Smooth muscle cell of the coronary artery (primary cell): ENCODE measurements at places on chromosomes 1 and 21. TPM values are rescaled to one million over a fixed set of nuclear protein-coding genes. Genes with fewer than 3 reads are reported as not detected.

Gene PLA2G2A
- total RNA-seq: 1.3 TPM in 1 of 2 replicates, not detected in the other

Gene MTHFR
- total RNA-seq: 17.5 and 61.3 TPM in 2 replicates

Gene REN
- total RNA-seq: not detected in 2 replicates

Gene SPATA6
- total RNA-seq: 3.8 and 5.9 TPM in 2 replicates

Gene TRIM67
- total RNA-seq: 0.23 TPM in 1 of 2 replicates, not detected in the other

Gene GALNT2
- total RNA-seq: 67.5 and 107 TPM in 2 replicates

Gene GIPC2
- total RNA-seq: 0.15 and 0.59 TPM in 2 replicates

Gene NIBAN1
- 30.9 and 50.4 TPM in 2 replicates for total RNA-seq

Gene RGS16
- total RNA-seq: 0.30 and 3.3 TPM in 2 replicates

Gene CENPF
- 0.70 and 9.8 TPM in 2 replicates for total RNA-seq

Gene USH2A
- under 0.01 TPM in 2 replicates for total RNA-seq

Gene LEMD1
- total RNA-seq: not detected in 2 replicates

Gene CATSPERE
- 0.45 and 1.3 TPM in 2 replicates for total RNA-seq

Gene ROR1
- total RNA-seq: 7.4 and 15.1 TPM in 2 replicates

Gene L1TD1
- not detected in 2 replicates for total RNA-seq

Gene NBPF10
- total RNA-seq: 1.9 and 2.3 TPM in 2 replicates

Gene VANGL2
- total RNA-seq: 1.7 TPM in 1 of 2 replicates, not detected in the other

Gene ERICH3
- under 0.01 TPM in 1 of 2 replicates, not detected in the other for total RNA-seq

Gene CAPN9
- under 0.01 TPM in 1 of 2 replicates, not detected in the other for total RNA-seq

Gene PYHIN1
- total RNA-seq: 0.47 TPM in 1 of 2 replicates, not detected in the other

Gene EEIG2
- total RNA-seq: 7.8 and 30.3 TPM in 2 replicates

Gene DMRTA2
- total RNA-seq: 0.08 TPM in 1 of 2 replicates, not detected in the other

Gene KRTAP21-2
- not detected in 2 replicates for total RNA-seq

Gene SAMD11
- total RNA-seq: 0.23 and 4.4 TPM in 2 replicates

Gene CR2
- not detected in 2 replicates for total RNA-seq

Gene GBP6
- not detected in 2 replicates for total RNA-seq

Gene SH2D5
- 1.5 and 2.4 TPM in 2 replicates for total RNA-seq

Gene URB2
- 5.7 and 9.8 TPM in 2 replicates for total RNA-seq

Gene DISP3
- under 0.01 TPM in 1 of 2 replicates, not detected in the other for total RNA-seq

Gene FAM110D
- total RNA-seq: under 0.01 and 0.08 TPM in 2 replicates

Gene UCK2
- total RNA-seq: 44.0 and 80.2 TPM in 2 replicates

Gene MAP3K7CL
- total RNA-seq: 38.0 and 90.5 TPM in 2 replicates

Gene C1orf146
- total RNA-seq: not detected in 2 replicates

Gene SPRR3
- total RNA-seq: not detected in 2 replicates

Gene SORT1
- 8.2 and 9.7 TPM in 2 replicates for total RNA-seq

Gene PRR9
- total RNA-seq: not detected in 2 replicates

Gene G0S2
- 4.4 and 286 TPM in 2 replicates for total RNA-seq

Gene HPCA
- total RNA-seq: not detected in 2 replicates

Gene WNT9A
- 0.23 and 0.70 TPM in 2 replicates for total RNA-seq

Gene FGGY
- total RNA-seq: 19.4 and 49.0 TPM in 2 replicates

Gene LCE1F
- total RNA-seq: not detected in 2 replicates

Gene OR2L2
- total RNA-seq: not detected in 2 replicates

Gene TTC34
- total RNA-seq: 0.08 and 0.12 TPM in 2 replicates

Gene CD1D
- 0.12 and 0.23 TPM in 2 replicates for total RNA-seq

Gene ZMYND12
- total RNA-seq: 0.15 and 0.59 TPM in 2 replicates

Gene CFAP126
- total RNA-seq: not detected in 2 replicates

Gene OR2L3
- not detected in 2 replicates for total RNA-seq

Gene CSF1
- total RNA-seq: 13.6 and 60.3 TPM in 2 replicates

Gene KCNJ6
- total RNA-seq: under 0.01 and 0.23 TPM in 2 replicates

Gene TAS1R1
- total RNA-seq: 0.12 and 0.15 TPM in 2 replicates

Gene TGFB2
- total RNA-seq: 15.2 and 85.8 TPM in 2 replicates

Gene GJB5
- total RNA-seq: not detected in 2 replicates

Gene CFAP107
- total RNA-seq: not detected in 2 replicates

Gene OR2T35
- not detected in 2 replicates for total RNA-seq

Gene PODN
- total RNA-seq: 4.1 and 173 TPM in 2 replicates

Gene MYOG
- not detected in 2 replicates for total RNA-seq

Gene DCST1
- total RNA-seq: not detected in 2 replicates

Gene AIDA
- 34.1 and 42.8 TPM in 2 replicates for total RNA-seq
